Thyroid gland (tissue), 4 donors: ENCODE measurements at places on chromosomes 3 and 15.

DNA sequence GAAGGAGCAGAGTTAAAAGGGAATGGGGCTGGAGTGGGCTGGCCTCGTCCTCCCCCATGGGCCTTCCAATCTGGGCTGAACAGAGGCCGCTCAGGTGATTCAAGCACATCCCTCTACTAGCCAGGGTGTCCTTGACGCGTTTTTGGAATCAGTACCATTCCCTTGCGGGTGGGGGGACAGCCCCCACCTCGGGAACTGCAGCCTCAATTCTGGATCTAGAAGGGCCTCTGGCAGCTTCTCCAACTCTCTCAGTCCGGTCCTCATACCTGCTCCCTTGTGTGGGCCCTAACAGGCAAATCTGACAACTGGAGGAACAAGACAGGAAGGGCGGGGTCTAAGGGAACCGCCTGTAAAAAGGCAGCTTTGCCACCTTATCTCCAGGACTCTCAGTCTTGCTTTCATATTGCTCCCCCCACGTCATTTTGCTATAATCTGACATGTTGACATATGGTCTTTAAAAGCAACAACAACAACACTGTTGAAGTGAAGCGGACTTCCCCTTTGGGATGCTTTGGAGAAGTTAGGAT is 802 bp upstream of the CHRNB4 start:
- no peak for DNase-seq

DNA sequence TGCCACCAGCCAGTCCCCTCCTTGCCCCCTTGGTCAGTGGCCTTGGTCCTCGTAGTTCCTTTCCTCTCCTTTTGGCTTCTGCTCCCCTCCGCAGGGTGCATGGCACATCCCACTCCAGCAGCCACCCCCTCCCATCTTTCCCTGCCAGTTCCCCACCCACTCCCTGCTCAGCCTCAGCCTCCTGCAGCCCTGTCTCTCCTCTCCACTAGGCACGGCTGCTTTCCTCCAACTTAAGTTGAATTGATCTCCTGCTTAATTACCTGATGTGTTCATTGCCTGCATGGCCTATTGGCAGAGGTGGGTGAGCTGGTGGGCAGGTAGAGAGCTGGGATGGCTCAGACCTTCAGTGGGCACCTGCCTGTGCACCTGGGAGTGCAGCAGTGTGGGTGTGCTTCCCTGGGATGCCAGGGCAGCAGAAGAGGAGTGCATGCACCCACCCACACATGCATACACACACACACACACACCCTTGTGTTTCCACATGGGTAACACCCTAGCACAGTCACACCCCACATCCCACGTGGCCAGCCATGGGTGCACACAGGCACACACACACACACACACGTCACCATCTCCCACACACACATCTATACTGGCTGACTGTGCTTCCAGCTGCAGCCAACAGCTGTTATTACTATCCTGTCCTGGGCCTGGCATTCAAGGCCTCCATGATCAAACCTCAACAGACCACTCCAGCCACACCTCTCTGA is 30.9 kb downstream of the C3orf18 start:
- peak; percentile 34 for DNase-seq

- DNase-seq, result no peak
Measured at GRCh38 chr3:154782151-154782550, 298.0 kb upstream of the MME start.

DNA sequence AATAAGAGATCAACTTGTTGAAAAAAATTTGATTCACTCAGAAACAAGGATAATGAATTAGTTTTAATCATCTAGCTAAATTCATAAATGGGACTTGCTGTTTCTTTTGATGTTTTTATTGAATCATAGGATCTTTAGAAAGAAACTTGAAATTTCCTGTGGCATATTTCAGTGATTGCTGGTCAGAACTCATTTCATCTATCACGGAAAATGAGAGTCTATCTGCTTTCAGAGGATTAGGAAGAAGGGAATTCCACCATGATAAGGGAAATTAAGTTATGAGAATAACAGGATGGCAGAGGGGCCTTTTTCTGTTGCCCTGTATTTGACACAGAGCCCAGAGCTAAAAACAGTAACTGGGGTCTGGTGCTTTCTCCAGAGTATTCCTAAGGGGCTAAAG is 44.9 kb upstream of the CCNL1 start:
- no peak for DNase-seq

GRCh38 chr3:56904552-56905215 is 102.9 kb upstream of the ARHGEF3 start:
- no peak for DNase-seq
